CD8-positive, alpha-beta T cell (primary cell): ENCODE measurements at places on chromosomes 6 and 20.

DNA sequence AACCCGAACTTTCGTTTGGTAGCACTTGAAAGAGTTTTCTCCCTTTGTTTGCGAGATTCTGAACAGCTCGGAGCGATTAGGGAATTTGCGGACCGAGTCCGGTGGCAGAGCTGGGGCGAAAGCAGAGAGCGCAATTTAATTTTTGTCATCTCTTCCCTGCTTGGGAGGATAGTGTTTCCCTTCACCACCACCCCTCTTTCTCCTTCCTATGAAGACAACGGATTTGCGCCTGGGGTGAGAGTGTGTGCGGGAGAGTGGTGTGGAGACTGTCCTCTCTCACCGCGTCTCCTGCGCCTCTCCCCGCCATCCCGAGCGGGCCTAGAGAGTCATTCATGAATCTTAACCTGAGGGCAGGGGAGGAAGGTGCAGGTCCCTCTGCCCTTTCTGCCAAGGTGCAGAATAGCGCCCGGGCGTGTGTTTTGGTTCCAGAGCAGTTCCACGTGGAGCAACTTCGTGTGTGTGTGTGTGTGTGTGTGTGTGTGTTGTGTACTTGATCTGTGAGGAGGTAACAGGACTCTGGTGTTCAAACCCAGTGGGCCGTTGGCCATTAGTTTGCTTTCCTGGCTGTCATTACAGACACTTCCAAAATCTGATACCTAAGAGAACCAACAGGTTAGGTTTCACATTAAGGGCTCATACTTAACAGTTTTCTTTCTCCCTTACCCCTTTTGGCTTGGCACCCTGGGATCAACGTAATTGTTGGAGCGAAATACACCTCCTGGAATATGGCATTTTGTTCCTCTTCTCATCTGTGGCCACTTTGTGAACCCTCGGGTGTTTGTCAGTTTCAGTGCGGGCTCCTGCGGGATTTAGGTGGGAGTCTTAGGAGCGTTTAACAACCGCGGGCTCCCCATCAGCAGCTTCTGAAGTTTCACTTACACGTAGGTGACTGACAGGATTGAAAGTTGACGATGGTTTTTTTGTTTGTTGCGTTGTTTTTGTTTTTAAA is 1.8 kb downstream of the EYA4 start:
- no peak for DNase-seq

- DNase-seq = no peak
These were observed 22.3 kb downstream of the PPP1R16B start for GRCh38 chr20:38827770-38828281.

DNA sequence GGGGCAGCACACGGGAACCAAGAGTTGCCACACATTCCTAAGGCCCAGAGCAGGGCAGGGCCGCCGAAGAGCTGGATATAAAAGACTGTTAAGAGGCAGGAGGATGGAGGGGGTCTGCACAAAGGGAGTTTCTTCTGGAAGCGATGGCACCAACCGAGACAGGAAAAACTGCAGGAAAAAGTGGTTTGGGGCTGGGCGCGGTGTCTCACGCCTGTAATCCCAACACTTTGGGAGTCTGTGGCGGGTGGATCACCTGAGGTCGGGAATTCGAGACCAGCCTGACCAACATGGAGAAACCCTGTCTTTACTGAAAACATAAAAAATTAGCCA is 41.8 kb downstream of the SSR1 start:
- DNase-seq = no peak

GRCh38 chr20:57393321-57394120 is 2.3 kb downstream of the RBM38 start:
- DNase-seq = no peak

- no peak for DNase-seq
These were observed 126.2 kb upstream of the SSTR4 start for GRCh38 chr20:22908944-22909343.
